Mucosa of gallbladder (tissue), 1 donor: ENCODE measurements at places on chromosomes 16 and 17. TPM values are rescaled to one million over a fixed set of nuclear protein-coding genes. Genes with fewer than 3 reads are reported as not detected.
A peak's percentile ranks its signal among the peaks of the same experiment; 100 is the strongest.

The MARVELD3 gene
- total RNA-seq: 28.8 TPM

The SCARF1 gene
- 13.2 TPM for total RNA-seq

The JUP gene
- 201 TPM for total RNA-seq

The TMC7 gene
- 1.4 TPM for total RNA-seq

The TUBG1 gene
- 40.2 TPM for total RNA-seq

DNA sequence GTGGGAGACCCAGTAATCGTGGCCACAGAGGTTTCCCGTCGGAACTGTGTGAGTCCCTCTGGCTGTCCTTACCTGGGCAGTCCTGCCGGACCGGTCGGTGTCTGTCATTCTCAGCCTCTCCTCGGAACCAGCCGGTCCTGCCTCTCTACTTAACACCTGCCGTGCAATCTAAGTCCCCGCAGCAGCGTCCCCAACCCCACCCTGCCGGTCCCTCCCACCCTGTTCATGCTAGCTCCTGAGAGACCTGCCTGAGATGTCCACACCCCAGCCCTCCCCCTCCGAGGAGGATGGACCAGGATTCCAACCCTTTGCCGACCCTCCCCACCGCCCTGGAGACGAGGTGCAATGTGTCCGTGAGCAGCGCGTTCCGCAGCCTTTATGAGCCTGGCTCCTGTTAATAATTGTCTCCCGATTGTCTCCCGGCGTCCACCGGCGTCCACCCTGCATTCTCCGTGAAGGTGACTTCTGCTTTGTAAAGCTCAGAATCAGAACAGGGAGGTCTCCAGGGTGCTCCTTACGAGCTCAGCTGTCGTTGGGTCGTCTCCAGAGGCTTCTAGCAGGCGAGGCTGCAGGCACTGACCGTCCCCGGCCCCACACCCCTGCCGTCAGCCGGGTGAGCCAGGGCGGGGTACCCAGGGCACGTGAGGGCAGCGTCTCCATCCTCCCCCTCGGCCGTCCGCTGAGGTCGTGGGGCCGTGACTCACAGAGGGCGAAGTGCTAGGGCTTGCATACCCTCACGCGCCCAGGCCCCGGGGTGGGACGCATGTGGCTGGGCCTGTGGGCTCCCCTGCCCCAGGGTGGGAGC, 10.1 kb downstream of the METRNL start:
- no peak for DNase-seq

- no peak for DNase-seq
Observed at GRCh38 chr16:492211-492875, 35.2 kb upstream of the CAPN15 start.

DNA sequence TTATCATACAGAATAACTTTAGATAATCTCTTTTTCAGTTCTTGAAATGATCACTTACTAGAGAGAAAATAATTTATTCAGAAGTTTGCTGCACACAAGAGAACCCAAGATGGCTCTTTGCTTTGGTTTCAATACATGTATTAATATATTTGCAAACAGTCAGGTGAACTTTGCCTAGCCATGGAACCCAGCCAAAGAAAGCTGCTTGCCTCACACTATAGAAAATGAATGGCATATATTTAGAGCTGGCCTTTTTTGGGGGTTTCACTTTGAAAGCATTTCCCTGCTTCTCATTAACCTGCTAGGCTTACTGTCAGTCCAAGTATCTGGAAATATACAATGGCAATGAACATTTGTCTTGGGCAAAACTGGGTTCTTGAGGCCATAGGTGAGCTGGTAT, 75.3 kb downstream of the MRTFB start:
- no peak for DNase-seq

DNA sequence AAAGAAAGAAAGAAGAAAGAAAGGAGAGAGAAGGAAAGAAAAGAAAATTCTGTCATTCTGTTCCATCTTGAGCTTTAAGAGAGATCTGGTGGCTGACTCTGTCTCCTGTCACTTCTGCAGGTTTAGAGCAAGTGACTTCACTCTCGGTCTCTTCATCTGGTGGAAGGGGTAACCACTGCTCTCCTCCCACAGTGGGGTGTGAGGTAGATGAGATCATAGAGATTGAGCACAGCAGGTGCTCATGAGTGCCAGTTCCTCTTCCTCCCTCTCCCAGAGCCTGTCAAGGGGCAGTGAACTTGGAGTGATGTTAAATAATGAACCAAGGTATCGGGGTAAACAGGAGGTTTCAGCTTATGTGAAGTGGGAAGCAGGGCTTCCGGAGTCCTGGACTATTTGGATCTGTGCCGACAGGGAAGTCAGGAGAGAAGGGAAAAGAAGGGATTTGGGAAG, 47.7 kb downstream of the BEAN1 start:
- no peak for DNase-seq

GRCh38 chr17:15266325-15267125, 1.4 kb upstream of the PMP22 start:
- no peak for DNase-seq

- no peak for DNase-seq
Observed at GRCh38 chr16:55901566-55902217, 26.5 kb upstream of the CES5A start.

DNA sequence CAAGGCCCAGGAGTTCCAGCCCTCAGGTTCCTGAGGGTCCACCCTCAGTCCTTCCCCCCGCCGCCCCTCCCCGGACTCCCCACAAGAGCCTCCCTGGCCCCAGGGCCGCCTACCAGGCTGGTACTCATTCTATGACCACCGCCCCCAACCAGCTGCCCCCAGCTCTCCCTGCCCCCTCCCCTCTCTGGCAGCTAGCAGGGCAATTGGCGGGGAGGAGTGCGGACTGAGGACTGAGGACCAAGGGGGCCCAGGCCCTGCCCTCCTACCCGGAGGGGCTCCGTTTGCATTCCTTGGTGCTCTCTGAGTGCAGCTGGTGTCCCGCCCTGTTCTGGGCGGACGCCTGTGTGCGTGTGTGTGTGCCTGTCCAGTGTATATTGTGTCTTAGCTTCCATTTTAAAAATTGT, 19.1 kb downstream of the UNC13D start:
- no peak for DNase-seq

DNA sequence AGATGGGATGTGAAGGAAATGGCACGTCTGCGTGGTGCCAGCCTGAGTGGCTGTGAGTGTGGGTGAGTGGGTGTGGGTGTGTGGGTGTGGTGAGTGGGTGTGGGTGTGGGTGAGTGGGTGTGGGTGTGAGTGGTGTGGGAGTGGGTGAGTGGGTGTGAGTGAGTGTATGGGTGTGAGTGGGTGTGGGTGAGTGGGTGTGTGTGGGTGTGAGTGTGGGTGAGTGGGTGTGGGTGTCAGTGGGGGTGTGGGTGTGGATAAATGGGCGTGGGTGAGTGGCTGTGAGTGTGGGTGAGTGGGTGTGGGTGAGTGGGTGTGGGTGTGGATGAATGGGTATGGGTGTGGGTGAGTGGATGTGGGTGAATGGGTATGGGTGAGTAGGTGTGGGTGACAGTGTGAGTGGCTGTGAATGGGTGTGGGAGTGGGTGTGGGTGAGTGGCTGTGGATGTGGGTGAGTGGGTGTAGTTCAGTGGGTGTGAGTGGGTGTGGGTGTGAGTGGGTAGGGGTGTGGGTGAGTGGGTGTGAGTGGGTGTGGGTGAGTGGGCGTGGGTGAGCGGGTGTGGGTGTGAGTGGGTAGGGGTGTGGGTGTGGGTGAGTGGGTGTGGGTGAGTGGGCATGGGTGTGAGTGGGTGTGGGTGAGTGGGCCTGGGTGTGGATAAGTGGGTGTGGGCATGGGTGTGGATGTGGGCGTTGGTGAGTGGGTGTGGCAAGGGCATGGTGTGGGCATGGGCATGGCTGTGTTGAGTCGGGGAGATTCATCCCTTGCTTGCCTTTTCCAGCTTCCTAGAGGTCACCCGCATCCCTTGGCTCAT, 80.8 kb downstream of the ZDHHC7 start:
- DNase-seq: no peak

- DNase-seq: no peak
Observed at GRCh38 chr17:19319771-19320505, 42.6 kb downstream of the B9D1 start.

GRCh38 chr17:82098939-82099763, 1.1 kb upstream of the FASN start:
- no peak for DNase-seq

DNA sequence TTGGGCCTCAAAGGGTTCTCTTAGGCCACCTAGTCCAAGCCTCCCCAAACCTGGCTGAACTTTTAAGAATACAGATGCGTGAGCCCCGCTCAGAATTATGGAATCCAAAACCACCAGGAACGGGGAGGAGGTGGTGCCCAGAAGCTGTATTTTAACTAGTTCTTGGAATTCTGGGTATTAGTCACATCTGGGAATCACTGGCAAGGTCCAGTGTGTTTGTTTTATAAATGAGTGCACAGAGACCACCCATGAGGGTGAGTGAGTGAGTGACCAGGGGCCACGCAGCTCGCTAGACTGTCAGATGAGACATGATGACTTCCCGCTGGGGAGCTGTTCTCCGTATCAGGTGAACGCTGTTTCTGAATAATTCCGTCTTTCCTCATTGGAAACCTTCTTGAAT, 14.2 kb downstream of the KLHL36 start:
- no peak for DNase-seq

DNA sequence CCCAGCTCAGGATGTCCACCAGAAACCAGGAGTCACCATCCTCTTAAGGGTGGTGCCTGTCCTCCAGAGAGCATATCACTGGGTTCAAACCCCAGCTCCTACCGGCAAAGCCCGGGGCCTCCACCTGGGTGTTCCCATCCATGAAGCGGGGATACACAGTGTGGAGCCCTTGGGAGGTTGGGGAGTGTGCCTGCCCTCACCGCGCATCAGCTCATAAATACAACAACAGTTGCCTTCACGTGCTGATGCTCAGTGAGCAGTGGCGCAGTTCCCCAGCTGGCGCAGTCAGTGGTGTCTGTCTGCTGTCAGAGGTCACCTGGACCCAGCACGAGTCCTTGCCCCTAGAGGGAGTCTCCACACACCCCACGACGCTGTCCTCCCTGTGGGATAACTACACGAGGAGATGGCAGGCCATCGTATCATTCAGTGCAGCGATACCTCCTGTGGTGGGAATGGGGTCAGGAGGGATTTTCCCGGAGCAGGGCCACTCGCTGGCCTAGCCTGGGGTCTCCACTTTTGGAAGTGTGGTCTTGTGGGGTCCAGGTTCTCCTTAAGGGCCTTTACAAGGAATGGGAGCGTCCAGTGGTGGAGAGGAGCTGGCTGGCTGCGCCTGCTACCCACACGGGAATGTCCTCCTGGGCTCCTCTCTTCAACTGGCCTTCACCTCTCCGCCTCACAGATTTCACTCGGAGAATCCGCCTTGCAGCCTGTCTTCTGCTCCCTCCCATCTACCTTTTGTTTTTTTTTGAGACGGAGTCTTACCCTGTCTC, 2.3 kb upstream of the ELOB start:
- no peak for DNase-seq

DNA sequence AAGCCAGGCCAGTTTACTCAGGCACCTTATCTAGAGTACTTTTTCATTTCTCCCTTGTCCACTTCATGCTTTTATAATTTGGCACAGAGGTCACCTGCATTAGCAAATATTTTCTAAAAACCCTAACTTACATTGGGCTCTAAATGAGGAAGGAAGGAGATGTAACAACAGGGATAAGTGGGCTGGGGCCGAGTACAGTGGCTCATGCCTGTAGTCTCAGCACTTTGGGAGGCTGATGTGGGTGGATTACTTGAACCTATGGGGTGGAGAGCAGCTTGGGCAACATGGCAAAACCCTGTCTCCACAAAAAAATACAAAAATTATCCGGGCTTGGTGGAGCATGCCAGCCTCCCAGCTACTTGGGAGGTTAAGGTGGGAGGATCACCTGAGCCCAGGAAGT, 55.9 kb downstream of the TMEM100 start:
- DNase-seq: no peak

GRCh38 chr17:64477849-64478248, 19.0 kb downstream of the POLG2 start:
- DNase-seq: no peak

- DNase-seq: no peak
Observed at GRCh38 chr16:3363793-3364192, 8.1 kb downstream of the OR2C1 start.

DNA sequence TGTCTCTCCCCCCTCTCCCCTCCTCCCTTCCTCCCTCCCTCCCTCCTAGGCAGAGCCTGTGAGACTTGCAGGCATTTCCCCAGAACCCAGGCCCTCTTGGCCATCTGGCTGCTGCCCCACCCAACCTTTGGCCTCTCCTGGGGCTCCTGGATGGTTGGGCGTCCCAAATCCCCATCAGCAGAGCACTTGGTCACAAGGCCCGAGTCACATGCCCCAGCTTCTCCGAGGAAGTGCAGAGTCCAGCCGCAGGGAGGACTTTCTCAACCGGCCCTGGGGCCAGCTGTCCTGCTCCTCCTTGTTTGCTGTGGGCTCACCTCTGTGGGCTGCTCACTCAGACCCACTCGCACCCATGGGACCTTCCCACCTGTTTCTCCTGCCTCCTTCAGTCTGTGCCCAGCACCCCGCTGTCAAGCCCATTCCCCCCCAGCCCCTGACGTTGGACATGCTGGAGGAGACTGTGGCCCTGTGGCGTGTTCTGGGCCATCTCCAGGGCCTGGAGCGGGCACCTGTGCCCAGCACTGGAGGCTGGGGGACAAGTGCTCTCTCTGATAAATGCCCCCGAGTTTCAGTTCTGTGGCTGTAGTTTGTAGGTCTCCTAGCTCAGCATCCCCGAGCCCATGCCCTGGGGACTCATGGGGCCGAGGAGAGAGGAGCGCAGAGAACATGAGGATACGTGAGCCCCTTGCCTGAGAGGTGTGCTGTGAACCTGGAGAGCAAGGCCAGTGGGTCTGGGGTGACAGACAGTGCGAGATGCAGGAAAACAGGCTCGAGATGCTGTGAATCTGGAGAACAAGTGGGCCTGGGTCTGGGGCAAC, 42.3 kb upstream of the ZNF750 start:
- peak; percentile 82 for DNase-seq

DNA sequence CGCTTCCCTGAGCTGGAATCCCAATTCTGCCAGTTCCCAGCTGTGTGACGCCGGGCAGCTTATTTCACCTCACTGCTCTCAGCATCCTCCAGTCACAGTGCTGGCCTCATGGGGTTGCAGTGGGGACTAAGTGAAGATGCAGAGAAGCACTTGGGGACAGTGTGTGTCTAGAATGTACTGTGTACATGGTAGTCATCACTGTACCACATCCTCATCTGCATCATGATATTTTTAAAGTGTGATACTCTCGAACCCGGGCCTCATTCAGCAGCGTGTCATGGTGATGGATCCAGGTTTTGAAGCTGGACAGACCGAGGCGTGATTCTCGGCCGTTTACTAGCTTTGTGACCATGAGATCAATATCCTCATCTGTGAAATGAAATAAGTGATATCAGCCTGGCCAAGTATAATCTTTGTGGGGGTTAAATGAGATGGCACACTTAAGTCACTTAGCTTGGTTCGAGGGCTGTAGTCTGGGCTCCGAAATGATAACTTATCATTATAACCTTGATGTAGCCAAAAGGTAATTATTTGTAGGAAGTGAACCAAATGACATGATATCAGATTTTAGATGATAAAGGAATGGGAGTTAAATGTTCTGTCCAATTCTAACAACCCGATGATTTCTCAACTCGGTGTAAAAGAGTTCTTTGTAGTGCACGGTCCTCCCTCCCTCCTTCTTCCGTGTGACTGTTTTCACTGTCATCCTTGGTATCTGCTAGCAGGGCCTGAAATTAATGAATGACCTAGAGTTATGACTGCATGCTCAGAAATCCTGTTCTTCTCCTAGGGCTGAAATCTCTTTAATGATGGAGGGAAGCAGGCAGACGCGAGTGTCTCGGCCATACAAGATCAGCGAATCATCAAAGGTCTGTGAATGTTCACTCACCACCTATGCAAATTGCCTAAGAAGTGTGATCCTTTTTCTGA, 2.0 kb downstream of the KLHL36 start:
- no peak for DNase-seq
